ENCODE measurements at places on chromosomes 16 and 17. TPM values are rescaled to one million over a fixed set of nuclear protein-coding genes. Genes with fewer than 3 reads are reported as not detected.

The ITGAD gene
- not detected for total RNA-seq

- no peak for DNase-seq
Measured at GRCh38 chr17:51650202-51650601, 389.9 kb downstream of the UTP18 start.

GRCh38 chr16:85126705-85127378, 14.6 kb upstream of the CIBAR2 start:
- no peak for DNase-seq

DNA sequence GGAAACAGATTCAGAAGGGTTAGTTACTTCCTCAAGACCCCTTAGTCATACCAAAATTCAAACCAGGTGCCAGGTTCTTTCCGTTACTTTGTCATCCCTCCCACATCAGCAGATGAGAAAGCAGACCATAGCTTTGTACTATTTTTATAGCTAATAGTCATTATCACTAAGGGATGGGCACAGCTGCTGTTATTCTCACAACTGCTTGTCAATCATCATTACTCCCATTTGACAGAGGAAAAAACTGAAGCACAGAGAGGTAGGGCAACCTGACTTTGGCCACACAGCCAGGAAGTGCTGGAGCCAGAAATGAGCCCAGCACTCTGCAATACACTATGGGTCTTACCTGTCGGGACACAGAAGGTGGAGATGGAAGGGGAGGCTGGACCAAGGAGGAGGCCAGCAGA, 30.0 kb downstream of the TEKT5 start:
- no peak for DNase-seq

GRCh38 chr16:555528-556473, 4.4 kb upstream of the PRR35 start:
- no peak for DNase-seq

DNA sequence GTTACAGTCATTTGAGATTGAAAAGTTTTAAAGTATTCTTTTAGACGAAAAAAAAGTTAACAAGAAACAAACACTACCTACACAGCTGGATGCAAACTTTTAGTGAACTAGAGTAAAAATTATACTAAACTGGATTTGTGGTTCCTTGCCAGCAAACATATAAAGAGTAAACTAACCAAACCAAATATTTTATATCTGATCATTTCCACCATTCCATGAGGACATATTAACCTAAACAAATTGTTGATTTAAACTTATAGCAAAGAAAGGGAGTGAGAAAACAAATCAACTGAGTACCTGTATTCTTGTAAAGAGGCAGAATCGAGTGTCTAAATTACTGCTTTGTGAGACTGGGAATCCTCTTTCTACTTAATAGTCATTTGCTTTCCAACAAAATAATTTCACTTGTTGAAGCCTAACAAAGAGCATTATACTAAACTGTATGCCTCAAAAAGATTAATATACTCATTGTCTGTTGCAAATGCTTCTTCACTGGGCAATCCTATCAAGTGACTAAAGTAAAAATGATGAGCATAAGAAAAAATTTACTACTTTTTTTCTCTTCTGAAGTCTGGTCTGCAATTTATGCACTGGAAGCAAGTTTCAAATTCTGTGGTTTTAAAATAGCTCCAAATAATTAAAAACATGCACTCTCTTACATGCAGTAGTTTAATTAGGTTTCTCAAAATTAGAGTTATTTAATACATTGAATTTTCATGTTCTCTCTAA, 37.5 kb downstream of the AKAP10 start:
- DNase-seq = no peak

DNA sequence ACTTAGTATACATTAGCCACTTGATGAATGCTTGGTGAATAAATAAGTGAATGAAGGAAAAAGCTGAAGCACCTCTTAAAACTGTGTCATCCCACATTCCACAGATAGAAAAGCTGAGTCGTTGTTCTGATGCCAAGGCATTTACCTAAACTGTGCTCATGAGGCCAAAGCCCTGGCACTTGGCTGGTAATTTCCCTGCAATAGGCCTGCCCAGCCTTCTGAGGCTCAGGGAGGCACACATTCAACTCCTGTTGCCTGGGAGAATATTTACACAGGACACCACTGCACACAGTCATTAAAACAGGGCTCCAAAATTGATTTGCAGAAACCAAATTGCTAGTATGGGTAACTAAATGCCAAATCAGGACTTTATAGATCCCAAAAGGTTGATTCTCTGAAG, 333.0 kb upstream of the C16orf82 start:
- no peak for DNase-seq

DNA sequence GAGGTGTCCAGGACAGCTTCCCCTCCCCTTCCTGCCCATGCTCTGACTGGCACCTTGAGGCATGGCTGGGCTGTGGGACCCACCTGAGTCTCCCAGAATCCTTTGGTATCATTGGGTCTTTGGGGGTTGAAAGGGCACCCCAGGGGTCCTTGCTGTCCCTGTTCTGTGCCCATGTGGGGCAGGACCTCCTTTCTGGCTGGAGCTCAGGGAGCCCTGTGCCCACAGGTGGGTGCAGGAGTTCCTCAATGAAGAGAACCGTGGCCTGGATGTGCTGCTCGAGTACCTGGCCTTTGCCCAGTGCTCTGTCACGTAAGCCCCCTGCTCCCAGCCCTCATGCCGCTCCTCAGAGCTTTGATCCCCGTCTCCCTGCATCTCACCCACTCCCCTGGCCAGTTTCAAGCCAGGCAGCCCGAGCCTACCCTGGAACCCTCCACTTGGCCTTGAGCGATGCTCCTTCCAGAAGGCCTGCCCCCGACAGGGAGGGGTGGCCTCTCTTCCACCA, 11.8 kb downstream of the FMNL1 start:
- DNase-seq = no peak

DNA sequence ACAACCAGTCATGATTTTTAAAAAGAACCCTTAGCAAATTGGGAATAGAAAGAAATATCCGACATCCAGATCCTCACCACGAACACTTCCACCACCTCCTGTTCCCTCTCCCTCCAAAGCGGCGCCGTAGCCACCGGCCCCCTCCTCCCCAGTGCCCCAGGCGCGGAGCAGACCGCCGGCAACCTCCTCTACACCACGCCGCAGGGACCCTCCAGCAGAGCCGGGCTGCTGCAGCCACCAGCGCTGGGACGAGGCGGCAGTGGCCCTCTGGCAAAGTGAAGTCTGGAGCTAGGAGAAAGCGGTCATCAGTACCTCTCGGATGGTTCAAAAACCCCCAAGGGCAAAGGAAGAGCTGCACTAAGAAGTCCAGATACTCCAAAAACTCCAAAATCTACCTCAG, 41.4 kb upstream of the SLFN13 start:
- no peak for DNase-seq

- no peak for DNase-seq
Measured at GRCh38 chr16:50711862-50712559, 18.6 kb downstream of the NOD2 start.
